Nucleus accumbens (tissue), 56 donors: ENCODE measurements at places on chromosomes 13 and 19.
A peak's percentile ranks its signal among the peaks of the same experiment; 100 is the strongest.

- DNase-seq = no peak
Measured at GRCh38 chr13:26957182-26957581, 196.6 kb upstream of the GPR12 start.

DNA sequence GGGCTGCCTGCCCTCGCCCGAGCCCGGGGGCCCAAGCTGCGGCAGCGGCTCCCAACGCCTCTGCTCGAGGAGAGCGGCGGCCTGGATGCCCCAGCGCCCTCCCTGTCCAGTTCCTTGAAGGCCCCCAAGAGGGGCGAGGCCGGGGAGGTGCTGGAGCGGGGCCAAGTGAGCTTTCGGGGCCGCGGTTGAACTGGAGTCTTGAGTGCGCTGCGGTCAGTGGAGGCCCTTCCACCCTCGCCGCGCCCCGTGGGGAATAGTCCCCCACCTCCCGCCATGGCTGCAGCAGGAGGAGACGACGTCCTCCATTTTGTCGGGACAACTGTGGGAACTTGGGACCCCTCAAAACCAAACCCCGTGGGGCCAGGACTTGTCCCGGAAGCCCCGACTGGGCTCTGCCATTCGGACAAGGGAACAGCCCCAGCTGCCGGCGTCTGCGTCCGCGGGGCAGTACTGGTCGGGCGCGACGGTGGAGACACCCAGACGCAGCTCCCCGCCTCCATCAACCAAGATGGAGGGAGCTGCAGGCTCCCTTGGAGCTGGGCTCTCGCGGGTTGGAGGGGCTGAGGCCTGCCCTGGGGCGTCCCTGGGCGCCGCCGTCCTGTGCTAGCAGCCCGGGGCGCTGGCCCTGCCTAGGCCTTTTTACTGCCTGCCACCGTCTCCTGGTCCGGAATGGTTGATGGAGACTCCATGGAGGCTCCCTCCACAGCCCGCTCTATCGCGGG, 736 bp upstream of the ZMYM5 start:
- DNase-seq = peak; percentile 86

- DNase-seq = peak; percentile 95
Measured at GRCh38 chr19:53254411-53255341, at the start of gene ZNF677. Gene ZNF677, minus strand, starts transcription at chr19:53254873. Its CDS starts 3,323 bp downstream, at chr19:53251550.

- DNase-seq = no peak
Measured at GRCh38 chr19:10295305-10295846, 5.6 kb downstream of the ICAM5 start.

DNA sequence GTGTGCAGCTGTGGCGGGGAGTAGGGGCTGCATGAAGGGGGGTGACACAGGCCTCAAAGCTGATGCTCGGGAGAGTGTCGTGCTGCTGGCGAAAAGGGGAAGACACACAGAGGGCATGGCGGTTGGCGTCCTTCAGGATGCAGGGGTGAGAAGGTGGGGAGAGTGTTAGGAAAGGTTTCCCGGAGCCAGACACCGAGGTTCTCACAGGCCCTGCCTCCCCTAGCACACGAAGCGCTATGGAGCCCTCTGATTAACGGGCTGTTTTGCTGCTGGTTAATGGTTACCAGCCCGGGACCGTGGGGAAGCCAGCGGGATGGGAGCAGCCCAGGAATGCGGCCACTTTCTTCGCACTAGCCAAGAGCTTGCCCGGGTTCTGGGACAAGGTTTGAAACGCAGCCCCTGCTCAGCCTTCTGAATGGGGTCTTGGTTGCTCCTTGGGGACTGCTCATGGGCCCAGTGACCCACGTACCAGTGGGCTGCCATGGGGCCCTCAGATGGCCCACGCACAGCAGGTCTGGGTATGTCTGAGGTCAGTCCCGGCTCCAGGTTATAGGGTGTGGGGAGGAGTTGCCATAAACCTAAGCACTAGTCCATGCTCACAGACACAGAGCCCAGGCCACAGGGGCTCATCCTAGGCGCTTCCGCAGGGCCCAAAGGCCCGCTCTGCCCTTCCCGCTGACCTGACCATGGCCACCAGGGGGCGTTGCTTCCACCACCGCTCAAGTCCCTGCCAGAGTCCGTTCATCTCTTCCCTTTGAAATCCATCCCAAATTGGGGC, 31.3 kb upstream of the ISYNA1 start:
- peak; percentile 58 for DNase-seq

GRCh38 chr19:17590866-17591265, 35.4 kb downstream of the COLGALT1 start:
- no peak for DNase-seq

- DNase-seq = no peak
Measured at GRCh38 chr13:85974608-85975366, 175.6 kb upstream of the SLITRK6 start.

DNA sequence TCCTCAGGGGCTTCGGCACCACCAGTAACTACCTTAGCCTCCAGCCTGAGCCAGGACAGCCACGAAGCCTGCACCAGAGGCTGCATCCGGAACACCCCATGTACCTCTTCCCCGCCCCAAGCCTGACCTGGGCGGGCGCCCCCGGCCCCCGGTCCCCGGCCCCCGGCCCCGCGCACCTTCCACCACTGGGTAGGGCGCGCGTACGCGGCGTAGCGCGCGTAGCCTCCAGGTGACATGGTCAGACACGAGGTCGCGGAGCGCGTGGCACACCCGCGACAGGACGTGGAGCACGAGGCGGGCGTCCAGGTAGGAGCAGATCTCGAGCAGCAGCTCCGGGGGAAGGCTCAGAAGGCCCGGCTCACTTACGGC, 450 bp downstream of the FBXW9 start:
- no peak for DNase-seq

DNA sequence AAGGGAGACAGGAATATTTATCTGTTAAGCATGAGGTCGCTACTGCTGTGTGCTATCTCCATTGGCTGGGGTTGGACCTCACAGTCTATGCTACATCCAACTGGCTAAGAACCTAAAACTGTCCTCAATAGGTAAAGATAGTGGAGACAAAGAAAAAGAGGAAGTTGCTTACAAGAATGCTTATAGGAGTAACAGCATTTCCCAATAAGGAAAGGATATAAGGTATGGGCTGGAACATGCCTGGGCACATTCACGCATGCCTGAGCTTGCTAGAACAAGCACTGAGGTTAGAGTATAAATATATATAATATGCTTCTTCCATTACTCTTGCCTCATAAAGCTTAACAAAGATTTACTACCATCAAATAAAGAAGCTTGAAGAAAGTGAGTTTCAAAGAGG, 47.9 kb upstream of the CEACAM21 start:
- no peak for DNase-seq
